NCI-H2081 (cell line): ENCODE measurements at places on chromosomes 4 and X.

DNA sequence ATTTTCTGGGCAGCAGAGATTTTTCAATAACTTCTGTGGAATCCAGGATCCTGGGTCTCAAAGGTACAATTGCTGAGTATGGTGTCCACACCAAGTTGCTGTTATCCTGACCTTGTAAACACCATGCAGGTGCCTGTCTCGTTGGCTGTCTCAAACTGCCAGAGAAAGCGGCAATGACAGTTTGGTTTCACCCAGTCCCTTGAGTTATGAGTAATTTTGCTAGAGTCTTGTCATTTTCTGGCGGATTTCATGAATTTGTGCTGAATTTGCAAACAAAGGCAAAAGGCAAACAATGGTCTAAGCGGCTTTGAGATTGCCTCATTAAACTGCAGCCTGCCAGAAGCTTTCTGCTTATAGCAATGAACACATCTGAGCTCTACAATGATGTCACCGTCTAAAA is 847.9 kb downstream of the RAB28 start:
- DNase-seq, result no peak

DNA sequence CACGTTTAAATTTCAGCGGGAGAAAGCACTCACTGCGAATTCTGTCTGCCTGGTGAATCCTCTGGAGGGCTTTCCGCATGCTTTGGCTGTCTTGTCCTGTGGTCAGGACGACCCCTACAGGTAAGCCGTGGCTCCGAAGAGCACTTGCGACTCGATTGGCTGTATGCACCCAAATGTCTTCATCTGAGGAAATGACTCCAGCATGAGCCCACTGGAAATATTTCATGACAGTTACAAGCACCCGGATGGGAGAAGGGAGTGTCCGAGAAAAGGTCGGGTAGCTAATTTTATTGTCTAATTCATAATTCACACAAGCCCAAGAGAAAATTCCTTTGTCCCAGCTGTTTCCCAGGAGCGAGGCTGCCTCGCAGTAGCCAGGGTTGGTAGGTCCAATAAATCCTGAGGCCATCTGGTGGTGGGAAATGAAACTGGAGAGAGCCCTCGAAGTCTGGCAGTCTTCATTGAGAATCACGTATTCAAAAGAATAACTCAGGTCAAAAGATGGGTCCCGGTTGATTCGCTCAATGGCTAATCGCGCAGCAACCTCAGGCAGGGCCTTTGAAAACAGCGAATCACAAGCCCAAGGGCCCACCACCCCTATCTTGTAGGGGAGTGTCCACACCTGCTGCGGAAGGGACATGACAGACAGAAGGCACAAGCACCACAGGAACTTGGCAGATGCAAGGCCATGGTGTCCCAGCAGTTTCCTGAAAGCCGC is 6.6 kb downstream of the GUCY2F start:
- peak; percentile 60 for DNase-seq

- DNase-seq, result peak; percentile 75
These were observed 990 bp downstream of the HNRNPD start for GRCh38 chr4:82372517-82373485.

- DNase-seq, result no peak
These were observed 47.5 kb downstream of the MAGEA1 start for GRCh38 chrX:153226344-153227185.

DNA sequence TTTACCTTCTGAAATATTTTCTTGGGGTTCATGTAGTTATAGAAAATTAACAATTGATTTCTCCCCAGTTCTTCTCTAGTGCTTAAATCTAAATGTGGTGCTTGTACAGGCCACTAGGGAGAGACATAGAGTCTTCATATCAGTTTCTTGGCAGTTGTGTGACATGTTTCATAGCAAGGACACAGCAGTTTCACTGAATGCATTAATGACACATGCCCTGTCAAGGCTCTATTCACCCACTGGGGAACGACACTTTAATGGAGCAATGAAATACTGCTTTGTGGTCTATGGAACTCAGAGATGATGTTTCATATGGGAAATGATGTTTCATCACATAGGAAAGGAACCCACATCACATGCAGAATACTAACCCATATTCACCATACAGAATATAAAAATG is 2.8 kb downstream of the VEGFC start:
- DNase-seq, result peak; percentile 37

DNA sequence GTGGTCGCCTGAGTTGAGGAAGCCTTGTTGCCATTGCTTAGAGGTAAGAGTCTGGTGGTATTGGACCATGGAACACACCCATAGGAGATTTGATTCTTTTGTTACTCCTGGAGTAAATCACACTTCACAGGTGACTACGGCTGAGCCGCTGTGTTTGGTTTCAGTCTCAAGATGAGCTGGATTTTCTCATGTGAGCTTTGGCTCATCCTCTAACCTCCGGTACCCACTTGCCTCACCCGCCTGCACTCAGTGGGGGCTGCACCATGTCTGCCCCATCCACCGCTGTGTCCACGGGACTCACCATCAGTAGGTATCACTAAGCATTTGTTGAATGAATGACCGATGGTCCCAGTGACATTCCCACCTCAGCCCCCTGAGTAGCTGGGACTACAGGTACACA is 52.7 kb downstream of the HTT-AS start:
- DNase-seq, result no peak

- DNase-seq, result no peak
These were observed 4.3 kb downstream of the PGRMC1 start for GRCh38 chrX:119240356-119240755.

DNA sequence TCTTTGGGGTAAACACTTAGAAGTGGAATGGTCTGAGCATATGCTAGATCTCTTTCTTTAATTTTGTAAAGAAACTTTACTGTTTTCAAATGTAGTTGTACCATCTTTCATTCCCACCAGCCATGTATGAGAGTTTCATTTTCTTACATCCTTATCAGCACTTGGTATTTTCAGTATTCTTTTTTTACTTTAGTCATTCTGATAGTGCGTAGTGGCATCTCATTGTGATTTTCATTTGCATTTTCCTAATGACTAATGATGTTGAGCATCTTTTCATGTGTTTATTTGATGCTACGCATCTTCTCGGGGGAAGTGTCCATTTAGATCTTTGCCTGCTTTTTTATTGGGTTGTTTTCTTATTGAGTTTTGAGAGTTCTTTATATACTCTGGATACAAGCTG is 71.3 kb upstream of the PRPS1 start:
- no peak for DNase-seq

DNA sequence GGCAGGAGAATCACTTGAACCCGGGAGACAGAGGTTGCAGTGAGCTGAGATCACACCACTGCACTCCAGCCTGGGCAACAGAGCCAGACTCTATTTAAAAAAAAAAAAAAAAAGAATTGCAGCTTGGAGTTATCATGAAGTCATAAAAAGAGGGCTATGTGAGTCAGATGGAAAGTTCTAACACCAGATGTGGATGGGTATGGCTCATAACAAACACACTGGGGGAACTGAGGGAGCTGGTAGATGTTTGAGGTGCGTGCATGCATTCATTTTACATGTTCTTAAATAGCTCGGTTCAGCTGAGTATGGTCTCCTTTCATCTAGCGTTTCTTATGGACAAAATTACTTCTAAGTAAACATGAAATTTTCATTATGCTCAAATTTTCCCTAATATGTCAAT is 11.7 kb downstream of the TRMT2B start:
- no peak for DNase-seq

DNA sequence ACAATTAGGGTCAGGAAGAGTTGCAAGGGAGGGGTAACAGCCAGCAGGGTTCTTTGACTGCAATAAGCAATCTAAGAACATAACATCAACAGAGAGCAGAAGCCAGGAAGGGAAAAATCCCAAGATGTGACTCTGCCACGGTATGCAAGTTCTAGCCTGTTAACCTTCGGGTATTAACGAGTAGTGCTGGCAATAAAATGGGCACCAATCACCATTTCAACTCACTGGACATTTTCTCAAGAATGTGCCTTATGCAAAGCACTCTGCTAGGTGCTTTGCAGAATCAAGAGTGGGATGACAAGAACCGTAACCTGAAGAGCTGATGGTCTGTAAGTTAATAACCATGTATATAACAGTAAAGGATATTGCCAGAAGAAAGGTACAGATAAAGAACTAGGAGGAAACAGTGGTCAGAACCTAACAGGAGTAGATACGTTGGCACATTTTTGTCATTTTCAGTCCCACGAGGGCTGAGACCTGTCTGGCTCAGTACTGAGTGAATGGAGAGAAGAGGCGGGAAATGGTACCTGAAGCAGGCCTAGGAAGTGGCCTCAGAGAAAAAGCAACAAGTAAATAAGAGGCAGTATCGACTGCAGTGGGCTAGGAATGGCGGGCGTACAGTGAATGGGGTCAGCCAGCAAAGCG is 2.7 kb downstream of the ELOVL6 start:
- peak; percentile 16 for DNase-seq

- no peak for DNase-seq
These were observed 55.0 kb upstream of the PRDM5 start for GRCh38 chr4:120977435-120977997.

DNA sequence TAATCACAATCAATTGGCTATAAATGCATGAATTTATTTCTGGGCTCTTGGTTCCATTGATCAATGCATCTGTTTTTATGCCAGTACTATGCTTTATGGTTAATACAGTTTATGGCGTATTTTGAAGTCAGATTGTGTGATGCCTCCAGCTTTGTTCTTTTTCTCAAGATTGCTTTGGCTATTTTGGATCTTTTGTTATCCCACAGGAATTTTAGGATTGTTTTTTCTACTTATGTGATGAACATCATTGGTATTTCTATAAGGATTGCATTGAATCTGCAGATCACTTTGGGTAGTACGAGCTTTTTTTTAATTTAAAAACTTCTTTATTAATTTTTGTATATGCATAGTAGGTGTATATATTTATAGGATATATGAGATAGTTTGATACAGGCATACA is 338.7 kb upstream of the IGFBP7 start:
- no peak for DNase-seq

GRCh38 chrX:43315622-43316021 is 340.5 kb upstream of the MAOA start:
- DNase-seq, result no peak

DNA sequence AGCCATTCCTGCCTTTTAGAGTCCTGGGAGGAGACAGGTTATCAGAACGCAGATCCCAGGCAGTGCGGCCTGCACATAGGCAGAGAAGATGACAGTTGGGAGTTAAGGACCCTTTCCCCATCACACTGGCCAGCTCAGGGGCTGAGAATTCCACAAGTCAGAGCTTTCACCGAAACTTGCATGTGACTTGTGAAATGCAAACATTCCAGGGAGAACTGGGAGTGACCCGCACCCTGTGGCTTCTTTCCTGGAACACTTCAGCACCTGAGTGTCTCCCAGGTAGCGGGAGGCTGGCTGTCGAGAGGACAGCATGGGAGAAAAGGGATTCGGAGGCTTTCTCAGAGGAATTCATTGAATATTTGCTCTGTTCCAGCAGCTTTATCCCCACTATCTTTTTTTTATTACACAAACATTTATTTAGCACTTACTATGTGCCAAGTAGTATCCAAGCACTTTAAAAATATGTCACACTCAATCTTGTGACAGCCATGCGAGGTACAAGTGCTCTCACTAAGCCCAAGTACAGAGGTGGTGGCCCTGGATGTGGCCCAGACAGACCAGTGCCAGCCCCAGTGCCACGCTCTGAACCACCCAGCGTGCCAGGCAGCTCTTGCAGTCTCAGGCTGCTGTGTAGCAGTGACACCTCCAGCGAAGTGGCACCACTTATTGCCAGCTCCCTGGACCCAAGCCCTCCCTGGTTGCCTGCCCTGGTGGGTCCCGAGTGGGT is 100.5 kb downstream of the PHKA2 start:
- DNase-seq, result no peak
